ENCODE measurements at places on chromosomes 1 and 21.

GRCh38 chr1:238396140-238396539 is 505.4 kb upstream of the ZP4 start:
- no peak for DNase-seq

GRCh38 chr1:79042117-79042516 is 35.6 kb upstream of the ADGRL4 start:
- DNase-seq: peak; percentile 83

DNA sequence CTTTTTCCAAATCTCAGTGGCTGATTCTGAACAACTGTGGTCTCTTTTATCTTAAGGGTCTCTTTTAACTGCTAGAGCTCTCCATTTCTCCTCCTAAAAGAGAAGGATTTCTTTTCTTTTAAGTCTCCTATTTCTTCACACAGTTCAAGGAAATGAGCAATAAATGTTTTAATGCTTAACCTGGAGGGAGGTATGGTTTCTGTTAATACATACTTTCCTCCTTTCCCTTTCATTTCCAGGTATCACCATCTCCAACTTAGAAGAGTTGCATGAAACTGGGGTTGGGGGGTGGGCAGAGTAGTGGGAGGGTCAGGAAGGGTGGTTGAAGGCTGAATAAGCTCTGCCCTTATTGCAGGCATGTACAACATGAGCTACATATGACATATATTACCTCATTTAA is 31.4 kb downstream of the HSD3B2 start:
- DNase-seq: no peak

GRCh38 chr1:116380499-116381242 is 7.6 kb downstream of the ATP1A1 start:
- no peak for DNase-seq

- no peak for DNase-seq
Observed at GRCh38 chr1:184405094-184405800, 18.4 kb downstream of the C1orf21 start.

GRCh38 chr1:59150577-59151386 is 146.1 kb upstream of the FGGY start:
- peak; percentile 100 for DNase-seq

- DNase-seq: no peak
Observed at GRCh38 chr1:95532335-95532734, 298.3 kb downstream of the RWDD3 start.

DNA sequence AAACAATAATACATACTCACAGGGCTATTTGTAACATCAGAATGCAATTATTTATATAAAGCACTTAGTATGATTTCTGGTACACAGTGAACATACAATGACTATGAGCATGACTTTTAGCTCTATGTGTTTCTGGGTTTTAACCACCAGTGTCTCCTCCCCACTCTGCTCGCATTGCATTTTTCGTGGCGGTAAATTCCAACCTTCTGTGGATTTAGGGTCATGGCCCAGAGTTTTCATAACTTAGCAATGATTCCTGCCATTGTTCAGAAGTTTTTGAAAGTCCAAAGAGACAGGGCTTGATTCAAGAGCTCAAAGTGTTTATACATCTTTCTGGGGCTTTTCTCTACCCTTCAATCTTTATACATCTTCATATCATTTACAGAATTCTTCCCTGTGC is 191.3 kb downstream of the BACH1 start:
- DNase-seq: peak; percentile 61

Measured in fibroblast of skin of right biceps (primary cell).